Activated CD8-positive, alpha-beta memory T cell treated with anti-CD3 and anti-CD28 coated beads, Interleukin-2, amount 10 ng/mL, durations not matched to agents 7 days and 5 days (primary cell): ENCODE measurements at places on chromosomes 1 and 21. TPM values are rescaled to one million over a fixed set of nuclear protein-coding genes. Genes with fewer than 3 reads are reported as not detected.

Gene NTMT2
- total RNA-seq: not detected

- DNase-seq: no peak
- no peaks in the 10 kb centered on the region for H3K36me3 ChIP-seq
- no peak overlapping the region for H3K4me3 ChIP-seq
- H3K27me3 ChIP-seq: peaks cover 6% of the 10 kb centered on the region
- no peak overlapping the region for H3K27ac ChIP-seq
- H3K4me1 ChIP-seq: no peaks in the 10 kb centered on the region
Observed at GRCh38 chr1:157862114-157863070, 20.8 kb upstream of the CD5L start.

DNA sequence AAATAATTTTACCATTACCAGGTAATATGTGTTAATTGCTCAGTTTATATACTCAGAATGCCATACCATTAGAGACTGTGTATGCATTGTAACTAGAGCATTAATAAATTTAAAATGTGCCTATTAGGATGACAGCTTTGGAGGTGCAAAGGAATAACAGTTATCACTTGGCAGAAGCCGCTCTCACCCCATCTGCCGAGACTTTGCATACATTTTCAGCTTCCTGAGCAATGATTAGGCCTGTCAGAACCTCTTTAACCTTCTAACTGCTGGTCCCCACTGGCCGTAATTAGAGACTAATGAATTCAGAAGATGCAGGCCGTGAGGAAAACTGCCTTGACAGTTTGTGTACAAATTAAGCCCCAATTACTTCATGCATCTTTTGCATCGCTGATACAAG lies 158.0 kb upstream of the PROX1 start:
- no peaks in the 10 kb centered on the region for H3K27me3 ChIP-seq
- no peaks in the 10 kb centered on the region for H3K4me1 ChIP-seq
- H3K4me3 ChIP-seq: no peak overlapping the region
- DNase-seq: no peak

GRCh38 chr1:197029749-197030148 lies 37.3 kb downstream of the F13B start:
- H3K27ac ChIP-seq: no peak overlapping the region
- no peaks in the 10 kb centered on the region for H3K4me1 ChIP-seq
- DNase-seq: no peak
- no peak overlapping the region for H3K4me3 ChIP-seq

- no peaks in the 10 kb centered on the region for H3K36me3 ChIP-seq
- DNase-seq: no peak
- no peak overlapping the region for H3K27ac ChIP-seq
- H3K27me3 ChIP-seq: no peaks in the 10 kb centered on the region
- no peak overlapping the region for H3K4me3 ChIP-seq
Observed at GRCh38 chr1:210362526-210362925, 33.8 kb downstream of the HHAT start.

Gene ARHGEF2
- 161 TPM for total RNA-seq

DNA sequence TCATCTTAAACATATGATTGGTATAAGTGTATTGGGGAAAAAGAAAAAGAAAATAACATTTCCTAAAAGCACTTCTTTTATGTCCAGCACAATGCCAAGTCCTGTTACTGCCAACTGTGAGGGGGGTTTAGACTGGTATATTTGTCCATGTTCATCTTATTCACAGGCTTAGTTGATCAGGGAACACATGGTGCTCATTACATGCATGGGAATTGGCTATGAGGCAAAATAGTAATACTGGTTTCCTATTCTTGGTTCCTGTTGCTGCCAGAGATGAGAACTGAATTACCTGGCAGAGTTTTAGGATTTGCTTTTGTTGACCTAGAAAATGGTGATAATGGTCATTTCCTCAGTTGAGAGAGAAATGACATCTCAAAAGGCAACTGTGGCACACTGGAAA lies 398.8 kb downstream of the DUSP10 start:
- no peaks in the 10 kb centered on the region for H3K36me3 ChIP-seq
- no peaks in the 10 kb centered on the region for H3K27me3 ChIP-seq
- no peak overlapping the region for H3K27ac ChIP-seq
- no peaks in the 10 kb centered on the region for H3K4me1 ChIP-seq

DNA sequence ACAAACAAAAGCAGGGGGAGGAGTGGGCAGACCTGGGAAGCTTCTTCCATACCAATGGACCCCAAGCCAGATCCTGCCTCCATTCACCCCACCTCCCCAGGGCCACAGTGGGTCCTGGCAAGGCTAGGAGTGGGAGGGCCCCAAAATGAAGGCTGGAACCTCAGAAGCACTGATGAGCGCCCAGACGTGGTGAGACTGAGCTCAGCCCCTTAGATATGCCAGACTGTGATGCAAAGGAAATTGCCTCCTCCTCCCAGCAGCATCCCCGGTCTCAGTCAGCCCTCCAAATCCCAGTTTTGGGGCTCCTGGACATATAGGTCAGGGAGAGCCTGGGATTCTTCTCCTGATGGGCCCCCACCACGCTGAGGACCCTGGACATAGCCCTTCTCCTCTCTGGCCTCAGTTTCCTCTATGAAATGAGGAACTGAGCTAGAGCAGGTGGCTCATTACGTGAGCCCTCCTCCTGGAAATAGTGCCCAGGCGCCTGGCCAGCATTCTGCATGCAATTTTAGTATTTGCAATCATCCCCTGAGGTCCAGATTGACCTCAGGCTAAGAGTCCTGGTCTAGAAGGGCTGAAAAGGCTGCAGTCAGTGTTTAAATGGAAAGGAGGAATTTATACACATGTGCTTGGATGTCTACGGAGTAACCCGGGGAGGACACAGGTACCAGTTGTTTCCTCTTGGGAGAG lies 33.5 kb downstream of the RHBG start:
- H3K27ac ChIP-seq: no peak overlapping the region
- no peak overlapping the region for H3K4me3 ChIP-seq
- DNase-seq: no peak

- H3K27ac ChIP-seq: no peak overlapping the region
- H3K27me3 ChIP-seq: peaks cover 13% of the 10 kb centered on the region
- no peaks in the 10 kb centered on the region for H3K36me3 ChIP-seq
- H3K4me3 ChIP-seq: no peak overlapping the region
Observed at GRCh38 chr1:244796719-244797406, 38.6 kb upstream of the COX20 start.

GRCh38 chr1:23403038-23403336 lies 21.6 kb downstream of the TCEA3 start:
- H3K36me3 ChIP-seq: no peaks in the 10 kb centered on the region
- H3K4me1 ChIP-seq: peaks cover 16% of the 10 kb centered on the region
- DNase-seq: no peak
- no peaks in the 10 kb centered on the region for H3K27me3 ChIP-seq
- no peak overlapping the region for H3K4me3 ChIP-seq

DNA sequence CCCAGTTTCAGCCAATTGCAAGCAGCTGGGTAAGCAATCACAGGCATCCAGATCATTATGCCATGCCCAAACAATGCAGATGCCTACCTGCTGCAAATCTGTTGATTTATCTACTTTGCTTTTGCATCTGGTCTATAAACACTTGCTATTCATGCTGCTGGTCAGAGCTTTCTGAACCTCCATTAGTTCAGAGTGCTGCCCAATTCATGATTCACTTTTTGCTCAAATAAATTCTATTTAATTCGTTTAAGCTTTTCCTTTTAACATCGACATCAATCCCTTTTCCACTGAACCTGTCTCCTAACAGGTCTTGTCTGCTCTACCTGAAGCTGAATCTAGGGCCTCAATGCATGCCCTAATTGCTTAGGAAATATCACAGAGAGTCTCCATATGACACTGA lies 99.4 kb upstream of the C1orf87 start:
- H3K27me3 ChIP-seq: no peaks in the 10 kb centered on the region
- no peak overlapping the region for H3K27ac ChIP-seq
- DNase-seq: no peak
- H3K36me3 ChIP-seq: no peaks in the 10 kb centered on the region

DNA sequence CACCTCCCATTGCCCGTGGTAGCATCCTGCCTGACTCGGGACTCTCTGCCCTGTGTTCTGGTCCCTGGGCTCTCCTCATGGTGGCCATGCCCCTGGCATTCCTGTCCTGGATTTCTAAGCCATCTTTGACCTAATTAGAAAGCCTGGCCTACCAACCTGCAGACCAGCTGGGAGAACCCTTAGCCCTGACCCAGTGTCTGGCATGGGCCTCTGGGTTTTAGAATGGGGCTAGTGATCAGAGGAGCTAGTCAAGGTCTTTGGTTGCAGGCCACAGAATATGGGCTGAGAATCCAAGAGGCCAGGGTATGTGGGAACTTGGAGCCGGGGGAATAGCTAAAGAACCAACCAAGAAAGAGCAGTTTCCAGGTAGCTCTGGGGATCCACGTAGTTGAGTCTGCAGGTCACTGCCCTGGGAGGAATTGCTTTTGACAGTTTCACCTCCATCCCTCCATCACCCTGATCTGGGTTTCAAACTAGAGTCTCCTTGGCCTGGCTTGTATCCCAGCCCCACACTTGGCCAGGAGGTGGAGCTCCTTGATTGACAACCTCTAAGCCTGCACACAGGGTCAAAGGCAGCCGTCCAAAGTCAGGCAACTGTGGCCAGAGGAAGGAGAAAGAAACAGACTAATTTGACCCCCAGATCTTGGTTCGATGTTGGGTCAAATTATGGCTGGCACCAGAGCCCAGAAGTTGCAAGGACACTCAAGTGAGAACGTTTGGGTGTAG lies 54.7 kb upstream of the ABCG1 start:
- peak; percentile 80 for DNase-seq
- H3K27ac ChIP-seq: no peak overlapping the region
- H3K4me3 ChIP-seq: no peak overlapping the region
- H3K27me3 ChIP-seq: peaks cover under 1% of the 10 kb centered on the region
- H3K4me1 ChIP-seq: peaks cover 25% of the 10 kb centered on the region
- no peaks in the 10 kb centered on the region for H3K36me3 ChIP-seq

Gene NBPF4
- total RNA-seq: 0.15 TPM

GRCh38 chr1:204127597-204128242 lies 24.1 kb downstream of the ETNK2 start:
- H3K27me3 ChIP-seq: no peaks in the 10 kb centered on the region
- peaks cover 3% of the 10 kb centered on the region for H3K4me1 ChIP-seq
- H3K36me3 ChIP-seq: no peaks in the 10 kb centered on the region
- no peak overlapping the region for H3K4me3 ChIP-seq

- H3K27me3 ChIP-seq: no peaks in the 10 kb centered on the region
Observed at GRCh38 chr1:55928576-55928975, 650.8 kb downstream of the PLPP3 start.

Gene UTS2
- total RNA-seq: 0.82 TPM

DNA sequence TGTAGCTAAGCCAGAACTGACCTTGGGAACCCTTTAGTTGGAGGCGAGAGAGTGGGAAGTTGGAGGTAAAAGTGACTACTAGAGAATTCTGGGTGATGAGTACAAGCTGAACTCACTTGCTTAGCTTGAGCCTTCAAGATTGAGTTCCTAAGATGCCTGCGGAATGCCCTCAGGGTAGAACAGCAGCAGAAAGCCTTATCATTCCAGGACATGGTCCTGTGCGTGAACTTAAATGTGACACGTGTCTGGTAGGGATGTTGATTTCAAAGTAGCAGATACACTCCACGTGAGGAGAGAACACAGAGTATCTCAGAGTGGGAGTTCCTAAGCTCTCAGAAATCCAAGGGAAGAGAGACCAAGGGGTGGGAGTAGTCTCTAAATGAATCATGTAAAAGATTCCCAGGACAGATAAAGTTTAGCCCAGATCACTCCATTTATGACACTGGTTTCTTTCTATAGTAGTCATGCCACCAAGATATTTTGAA lies 60.1 kb downstream of the KCNK1 start:
- DNase-seq: no peak
- no peaks in the 10 kb centered on the region for H3K4me1 ChIP-seq
- H3K27me3 ChIP-seq: peaks cover 6% of the 10 kb centered on the region
- no peak overlapping the region for H3K4me3 ChIP-seq

DNA sequence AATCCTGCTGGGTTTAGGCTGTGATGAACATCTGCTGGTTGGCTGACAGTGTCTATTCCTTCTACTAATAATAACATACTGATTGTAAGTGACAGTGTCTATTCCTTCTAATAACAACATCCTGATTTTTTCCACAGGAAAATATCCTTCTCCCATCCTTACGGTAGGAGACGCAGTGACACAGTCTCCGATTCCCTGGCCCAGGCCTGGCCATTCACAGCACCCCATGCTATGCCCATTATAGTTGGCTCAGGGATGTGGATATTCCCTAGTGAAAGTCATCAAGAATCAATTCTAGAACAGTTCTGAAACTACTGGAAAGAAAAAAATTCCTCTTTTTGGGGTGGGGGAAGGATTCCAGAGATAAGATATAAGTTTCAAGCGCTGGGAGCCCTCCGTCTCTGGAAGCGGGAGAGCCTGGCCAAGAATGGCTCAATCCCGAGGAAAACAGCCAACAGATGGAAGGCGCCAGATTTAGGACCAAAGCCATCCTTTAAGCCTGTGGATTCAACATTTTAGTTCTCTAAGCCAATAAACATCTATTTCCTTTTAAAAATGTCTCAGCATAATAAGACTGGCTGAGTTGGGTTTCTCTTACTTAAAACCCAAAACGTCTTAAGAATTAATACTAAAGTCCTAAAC lies 88.6 kb downstream of the GPATCH2 start:
- H3K4me3 ChIP-seq: no peak overlapping the region
- no peaks in the 10 kb centered on the region for H3K4me1 ChIP-seq
- no peaks in the 10 kb centered on the region for H3K27me3 ChIP-seq
- H3K27ac ChIP-seq: no peak overlapping the region
